ENCODE measurements at places on chromosomes 4 and X.
A peak's percentile ranks its signal among the peaks of the same experiment; 100 is the strongest.

DNA sequence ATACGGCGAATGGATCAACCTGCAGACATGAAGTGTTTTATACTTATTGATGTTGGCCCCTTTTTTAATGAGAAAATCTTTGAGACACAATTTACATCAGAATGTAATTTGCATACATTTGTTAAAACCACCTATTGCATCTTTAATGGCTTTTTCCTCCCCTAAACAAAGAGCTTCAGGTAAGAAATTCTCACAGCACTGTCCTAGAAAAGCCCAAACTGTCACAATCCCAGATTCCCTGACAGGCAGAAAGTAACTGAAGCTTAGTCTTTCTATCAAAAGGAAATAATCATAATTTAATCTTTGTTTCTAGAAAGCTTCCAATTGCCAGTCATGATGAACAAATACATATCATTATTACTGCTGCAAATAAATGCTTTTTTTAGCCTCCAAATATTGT lies 407.9 kb downstream of the TMA16 start:
- DNase-seq = no peak

DNA sequence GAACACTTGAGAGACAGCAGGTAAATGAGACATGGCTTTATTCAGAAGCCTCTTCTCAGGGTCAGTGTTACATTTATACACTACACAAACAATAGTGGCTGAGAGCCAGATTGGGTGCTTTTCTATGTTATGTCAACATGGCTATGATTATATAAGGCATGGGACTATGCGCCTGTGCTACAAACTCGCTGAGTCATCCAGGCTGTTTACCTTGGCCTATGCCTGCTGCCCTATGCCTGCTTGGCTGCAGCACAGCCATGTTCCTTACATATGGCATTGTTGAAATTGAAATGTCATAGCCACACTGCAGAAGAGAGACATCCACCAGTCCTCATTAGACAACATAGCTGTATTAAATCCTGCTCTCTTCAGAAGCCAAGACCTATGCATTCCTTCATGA lies 236.3 kb upstream of the NWD2 start:
- no peak for DNase-seq

- DNase-seq = peak; percentile 13
Observed at GRCh38 chr4:100118181-100118580, 72.1 kb downstream of the DDIT4L start.

GRCh38 chr4:4752576-4753401 lies 106.7 kb upstream of the MSX1 start:
- DNase-seq = no peak

DNA sequence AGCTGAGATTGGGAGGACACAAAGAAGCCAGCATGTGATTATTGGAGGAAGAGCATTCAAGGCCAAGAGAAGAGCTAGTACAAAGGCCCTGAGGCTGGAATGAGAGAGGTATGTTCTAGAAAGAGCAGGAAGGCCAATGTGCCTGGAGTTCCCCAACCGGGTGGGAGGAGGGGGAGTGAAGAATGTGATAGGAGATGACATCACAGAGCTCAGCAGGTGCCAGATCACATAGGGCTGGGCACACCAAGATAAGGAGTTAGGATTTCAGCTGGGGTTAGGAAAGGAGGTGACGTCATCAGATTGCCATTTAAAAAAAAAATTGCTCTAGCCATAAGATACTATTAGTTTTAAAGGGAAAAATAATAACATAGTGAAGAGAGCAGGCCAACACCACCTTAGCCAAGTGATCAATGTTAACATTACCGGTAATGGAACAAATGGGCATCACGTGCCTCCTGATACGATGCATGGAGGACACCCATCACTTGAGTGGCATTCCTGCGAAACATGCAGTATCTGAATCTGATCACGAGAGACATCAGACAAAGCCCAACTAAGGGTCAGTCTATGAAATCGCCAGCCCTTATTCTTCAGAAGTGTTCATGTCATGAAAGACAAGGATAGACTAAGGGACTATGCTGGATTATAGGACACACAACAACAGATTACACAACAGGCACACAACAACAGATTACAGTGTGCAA lies 344.3 kb downstream of the BCOR start:
- DNase-seq = no peak

- DNase-seq = no peak
Observed at GRCh38 chrX:47607091-47607490, 12.6 kb downstream of the SYN1 start.

GRCh38 chr4:173685165-173685830 lies 155.3 kb upstream of the HAND2 start:
- no peak for DNase-seq

DNA sequence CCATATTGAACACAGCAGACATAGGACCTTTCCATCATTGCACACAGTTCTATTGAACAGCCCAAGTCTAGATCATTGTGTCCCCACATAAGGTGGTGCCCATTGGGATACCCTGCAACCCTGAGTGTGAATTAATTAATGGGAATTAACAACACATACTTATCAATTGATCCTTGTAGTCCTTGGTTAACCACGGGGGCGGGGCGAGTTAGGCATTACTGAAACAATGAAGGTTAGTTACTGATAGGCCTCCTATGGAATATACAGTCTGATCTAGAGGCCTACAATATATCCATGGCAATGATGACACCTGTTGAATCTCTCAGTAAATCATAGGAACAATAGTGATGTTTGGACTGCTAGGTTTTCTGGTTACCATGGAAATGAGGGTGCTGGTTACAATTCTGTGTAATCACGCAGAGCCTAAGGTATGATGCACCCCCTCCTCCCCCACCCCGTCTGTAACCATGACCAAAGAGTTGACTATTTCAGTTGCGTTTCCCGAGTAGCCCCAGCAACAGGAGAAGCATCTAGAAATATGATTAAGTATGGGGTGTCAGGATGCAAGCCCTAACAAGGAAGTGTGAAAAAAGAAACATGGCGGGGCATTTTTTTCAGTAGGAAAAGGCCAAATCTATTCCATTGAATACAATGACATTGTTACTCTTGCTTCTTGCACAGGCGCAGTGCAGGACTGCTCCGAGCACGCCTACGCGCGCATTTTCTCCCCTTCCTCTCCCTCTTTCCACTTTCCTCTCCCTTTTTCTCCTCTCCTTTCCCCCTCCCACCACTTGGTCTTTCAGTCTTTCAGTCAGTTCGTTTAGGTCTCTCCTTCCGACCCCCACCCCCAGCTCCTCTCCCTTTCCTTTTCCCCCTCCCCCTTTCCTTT lies 677 bp upstream of the NONO start:
- DNase-seq = peak; percentile 38

- peak; percentile 37 for DNase-seq
Observed at GRCh38 chr4:27318740-27319139, 458.1 kb downstream of the STIM2 start.

DNA sequence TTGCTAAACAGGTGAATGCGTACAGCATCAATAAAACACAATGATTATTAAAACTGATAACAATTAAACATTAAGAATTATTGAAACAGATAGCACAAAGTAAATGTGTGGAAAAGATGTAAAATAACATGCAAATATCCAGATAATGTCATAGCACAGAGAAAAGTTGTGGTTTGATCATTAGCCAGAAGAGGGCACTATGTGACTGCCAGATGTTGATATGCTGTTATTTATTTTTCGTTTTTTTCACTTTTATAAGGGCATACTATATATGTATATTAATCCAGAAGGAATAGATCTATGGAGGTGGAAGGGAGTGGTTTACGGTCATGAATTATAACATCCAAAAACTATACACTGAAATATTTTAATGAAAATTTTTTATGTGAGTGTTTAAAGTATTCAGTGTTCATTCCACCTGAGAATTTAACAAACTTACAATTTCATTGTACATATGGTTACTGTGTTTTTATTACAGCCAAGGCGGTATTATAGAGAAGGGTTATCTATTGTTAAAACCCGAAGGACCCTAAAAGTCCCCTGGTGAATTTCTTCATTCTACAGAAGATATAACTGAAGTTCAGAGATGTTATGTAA lies 211.9 kb upstream of the UGT8 start:
- DNase-seq = peak; percentile 29

Measured in AG20443 (cell line).